Activated naive CD4-positive, alpha-beta T cell (primary cell): ENCODE measurements at places on chromosomes 7 and 10.

GRCh38 chr7:2012044-2012900, 220.5 kb downstream of the MAD1L1 start:
- no peak for DNase-seq

DNA sequence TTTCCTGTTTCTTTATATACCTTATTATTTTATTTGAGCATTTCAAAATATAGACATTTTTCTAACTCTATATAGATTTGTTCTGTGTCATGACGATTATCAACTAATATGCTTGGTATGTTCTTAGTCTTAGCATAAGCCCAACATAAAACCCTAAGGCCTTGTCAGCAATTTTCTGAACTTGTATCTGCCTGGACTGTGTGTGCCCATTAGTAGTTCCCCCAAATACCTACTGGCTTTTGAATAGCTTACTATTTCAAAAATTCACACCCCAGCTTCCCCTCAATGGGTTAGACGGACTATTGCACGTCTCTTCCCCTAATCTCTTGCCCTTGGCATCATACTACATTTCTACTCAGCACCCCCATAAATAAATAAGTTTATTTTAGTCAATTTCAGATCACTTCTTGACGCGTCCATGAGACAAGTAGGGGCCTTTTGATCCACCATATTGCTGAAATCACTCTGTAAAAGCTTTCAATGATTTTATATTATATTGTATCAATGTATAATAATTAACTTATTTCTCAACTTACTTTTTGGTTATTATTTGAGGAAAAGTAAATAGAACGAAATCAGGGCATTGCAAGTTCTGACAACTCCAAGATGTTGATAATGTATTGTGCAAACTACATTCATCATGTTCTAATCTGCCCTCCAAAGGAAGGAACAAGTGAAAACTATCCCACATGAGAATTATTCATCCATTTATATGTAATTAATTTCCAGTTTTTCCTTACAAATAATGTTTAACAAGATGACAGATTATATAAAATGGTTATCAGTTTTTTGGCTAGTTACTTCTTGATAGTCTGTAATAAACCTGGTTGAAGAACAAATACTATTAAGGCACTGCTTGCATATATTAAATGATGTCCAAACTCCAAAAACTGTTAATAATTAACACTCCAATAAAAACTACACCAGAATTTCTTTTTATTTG, 1.1 kb upstream of the AKR1C3 start:
- DNase-seq, result no peak

GRCh38 chr7:24921362-24921679, 58.7 kb downstream of the OSBPL3 start:
- no peak for DNase-seq

DNA sequence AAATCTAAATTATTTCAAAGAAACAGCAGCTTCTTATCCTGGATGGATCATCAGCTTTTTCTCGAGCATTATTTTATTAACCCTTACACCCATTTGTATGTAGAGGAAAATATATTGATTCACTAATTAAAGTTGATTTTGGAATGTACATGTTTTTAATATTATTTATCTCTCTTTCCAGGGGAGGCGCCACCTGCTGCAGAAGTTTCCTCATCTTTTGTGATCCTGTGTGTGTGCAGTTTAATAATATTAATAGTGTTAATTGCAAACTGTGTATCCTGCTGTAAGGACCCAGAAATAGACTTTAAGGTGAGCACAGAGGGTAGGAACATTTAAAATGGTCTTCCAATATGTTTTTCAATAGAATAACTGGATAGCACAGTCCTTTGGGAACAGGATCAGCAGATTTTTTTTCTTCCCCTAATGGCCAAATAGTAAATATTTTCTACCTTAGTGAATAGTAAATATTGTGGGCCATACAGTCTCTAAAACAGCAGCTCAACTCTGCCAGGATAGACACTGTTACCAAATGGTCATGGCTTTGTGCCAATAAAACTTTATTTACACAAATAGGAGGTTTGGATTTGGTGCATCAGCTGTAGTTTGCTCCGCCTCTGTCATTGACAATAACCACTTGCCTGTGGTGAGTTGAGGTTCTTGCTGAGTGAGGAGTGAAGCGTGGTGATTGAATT, 30.6 kb downstream of the LMTK2 start:
- no peak for DNase-seq

- DNase-seq, result no peak
Measured at GRCh38 chr7:134554417-134554966, 5.6 kb downstream of the AKR1B15 start.

DNA sequence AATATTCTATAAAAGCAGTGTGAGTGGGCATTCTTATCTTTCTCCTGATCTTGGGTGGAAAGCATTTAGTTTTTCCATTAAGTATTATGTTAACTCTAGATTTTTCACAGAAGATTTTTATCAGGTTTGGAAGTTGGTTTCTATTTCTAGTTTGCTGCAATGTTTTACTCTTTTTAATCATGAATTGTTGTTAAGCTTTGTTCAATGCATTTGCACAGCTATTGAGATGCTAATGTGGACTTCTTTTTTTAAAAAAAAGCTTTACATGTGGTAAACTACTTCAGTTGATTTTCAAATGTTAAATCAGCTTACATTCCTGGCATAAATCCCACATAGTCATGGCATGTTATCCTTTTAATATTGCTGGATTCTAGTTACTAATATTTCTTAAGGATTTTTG, 363.6 kb upstream of the NRP1 start:
- no peak for DNase-seq

DNA sequence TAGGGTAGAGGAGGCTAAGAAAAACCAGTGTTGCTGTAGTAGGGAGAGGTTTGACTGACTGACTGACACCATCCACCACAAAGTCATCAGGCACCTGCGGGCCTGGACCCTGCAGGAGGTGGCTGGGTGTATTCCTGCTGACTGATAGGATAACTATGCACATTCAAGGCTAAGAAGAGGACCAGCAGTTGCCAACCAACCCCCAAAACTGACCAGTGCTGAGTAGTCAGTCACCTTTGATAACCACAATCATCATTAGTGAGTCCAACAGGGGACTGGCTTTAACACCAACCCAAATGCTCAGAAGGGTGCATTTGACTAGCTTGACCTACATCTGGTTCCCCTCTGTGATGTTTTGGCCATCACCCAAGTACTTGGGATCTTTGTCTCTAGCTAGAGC, 30.5 kb downstream of the PLXNA4 start:
- DNase-seq, result no peak

- DNase-seq, result peak; percentile 64
Measured at GRCh38 chr10:133378251-133379096, 588 bp upstream of the PAOX start.

DNA sequence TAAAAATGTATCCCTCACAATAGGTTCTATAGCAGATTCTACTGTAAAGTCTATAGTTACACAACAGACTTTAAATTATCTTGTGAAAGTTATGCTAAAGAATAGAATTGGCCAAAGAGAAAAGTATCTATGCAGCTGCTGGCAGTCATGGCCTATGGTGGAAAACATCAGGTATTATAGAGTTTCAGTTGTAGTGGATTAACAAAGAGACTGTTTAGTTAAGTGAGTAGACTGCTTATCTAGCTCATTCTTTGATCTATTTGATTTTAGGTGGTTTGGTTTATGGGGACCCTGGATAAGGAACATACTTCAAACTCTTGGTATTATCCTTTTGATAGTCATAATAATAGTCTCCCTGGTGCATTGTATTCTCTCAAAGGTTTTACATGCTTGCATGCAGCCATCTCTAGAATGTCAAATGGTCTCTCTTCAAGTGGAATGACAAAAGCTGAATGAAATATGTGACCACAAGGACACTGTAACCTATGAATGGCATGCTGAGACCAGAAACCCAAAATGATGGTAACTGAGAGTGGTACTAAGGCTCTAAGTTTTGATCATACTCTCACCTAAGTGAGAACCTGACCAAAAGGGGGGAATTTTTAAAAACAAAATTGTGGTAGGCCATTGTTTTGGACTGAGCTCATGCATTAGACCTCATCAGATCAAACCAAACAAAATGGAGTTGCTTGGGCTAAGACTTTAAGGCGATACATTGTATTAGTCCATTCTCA, 54.9 kb upstream of the NAMPT start:
- DNase-seq, result no peak

- no peak for DNase-seq
Measured at GRCh38 chr7:148915211-148915610, 31.1 kb upstream of the EZH2 start.

DNA sequence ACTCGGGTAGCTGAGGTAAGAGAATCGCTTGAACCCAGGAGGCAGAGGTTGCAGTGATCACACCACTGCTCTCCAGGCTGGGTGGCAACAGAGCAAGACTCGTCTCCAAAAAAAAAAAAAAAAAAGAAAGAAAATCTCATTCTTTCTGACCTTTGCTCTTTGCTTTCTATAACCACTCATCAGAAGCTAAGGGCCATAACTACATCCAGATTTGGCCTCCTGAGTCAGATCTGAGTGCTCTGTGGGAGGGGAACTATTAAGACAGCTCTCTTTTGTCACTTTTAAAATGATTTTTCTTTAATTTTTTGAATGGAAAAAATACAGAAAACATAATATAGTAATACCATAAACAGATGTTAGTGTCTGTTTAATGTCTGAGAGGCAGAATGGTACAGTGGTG, 210.1 kb downstream of the KIAA1217 start:
- DNase-seq, result no peak

DNA sequence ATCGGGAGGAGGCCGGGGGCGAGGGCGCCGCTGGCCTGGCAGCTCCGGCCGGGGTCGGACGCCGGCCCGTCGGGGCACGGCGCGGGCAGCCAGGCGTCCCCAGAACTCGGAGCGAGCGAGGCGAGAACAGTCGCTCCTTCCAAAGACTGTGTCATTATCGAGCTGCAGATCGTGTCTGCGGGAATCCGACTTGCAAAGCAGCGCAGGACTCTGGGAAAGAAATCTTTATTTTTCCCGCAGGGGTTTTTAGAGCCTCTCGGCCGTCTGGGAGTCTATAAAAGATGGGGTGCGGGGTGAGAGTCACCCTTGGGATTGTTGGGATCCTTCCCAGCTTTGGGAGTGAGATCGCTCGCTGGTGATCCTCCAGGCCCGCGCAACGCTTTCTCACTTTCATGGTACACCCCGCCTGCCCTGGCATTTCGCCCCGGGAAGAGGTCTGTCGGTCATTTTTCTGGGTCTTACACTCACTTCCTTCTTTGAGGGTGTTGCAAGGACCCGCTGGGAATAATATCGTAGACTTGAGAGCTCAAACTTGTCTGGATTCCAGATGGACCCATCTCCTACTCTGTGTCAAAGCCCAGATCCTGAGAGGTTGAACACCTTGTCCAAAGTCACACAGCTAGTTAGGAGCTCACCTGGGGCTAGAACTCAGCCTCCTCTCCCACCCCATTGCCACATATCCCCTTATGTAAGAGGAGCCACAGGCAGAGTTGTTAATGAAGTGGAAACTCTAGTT, 1.0 kb downstream of the UBTD1 start:
- no peak for DNase-seq

GRCh38 chr7:128849804-128850490, 12.7 kb upstream of the ATP6V1F start:
- no peak for DNase-seq

- no peak for DNase-seq
Measured at GRCh38 chr10:50384898-50385297, 133.6 kb upstream of the ASAH2 start.

DNA sequence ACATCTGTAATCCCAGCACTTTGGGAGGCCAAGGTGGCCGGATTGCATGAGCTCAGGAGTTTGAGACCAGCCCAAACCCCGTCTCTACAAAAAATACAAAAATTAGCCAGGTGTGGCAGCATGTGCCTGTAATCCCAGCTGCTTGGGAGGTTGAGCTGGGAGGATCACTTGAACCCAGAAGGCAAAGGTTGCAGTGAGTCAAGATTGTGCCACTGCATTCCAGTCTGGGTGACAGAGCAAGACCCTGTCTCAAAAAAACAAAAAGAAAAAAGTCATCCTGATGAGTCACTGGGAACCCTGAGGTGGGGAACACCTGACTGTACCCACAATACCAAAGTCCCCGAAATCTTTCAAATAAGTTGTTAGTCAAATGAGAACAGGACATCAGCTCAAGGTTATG, 80.0 kb downstream of the NEBL start:
- DNase-seq, result no peak

GRCh38 chr10:86773498-86773897, 17.1 kb downstream of the BMPR1A start:
- no peak for DNase-seq

DNA sequence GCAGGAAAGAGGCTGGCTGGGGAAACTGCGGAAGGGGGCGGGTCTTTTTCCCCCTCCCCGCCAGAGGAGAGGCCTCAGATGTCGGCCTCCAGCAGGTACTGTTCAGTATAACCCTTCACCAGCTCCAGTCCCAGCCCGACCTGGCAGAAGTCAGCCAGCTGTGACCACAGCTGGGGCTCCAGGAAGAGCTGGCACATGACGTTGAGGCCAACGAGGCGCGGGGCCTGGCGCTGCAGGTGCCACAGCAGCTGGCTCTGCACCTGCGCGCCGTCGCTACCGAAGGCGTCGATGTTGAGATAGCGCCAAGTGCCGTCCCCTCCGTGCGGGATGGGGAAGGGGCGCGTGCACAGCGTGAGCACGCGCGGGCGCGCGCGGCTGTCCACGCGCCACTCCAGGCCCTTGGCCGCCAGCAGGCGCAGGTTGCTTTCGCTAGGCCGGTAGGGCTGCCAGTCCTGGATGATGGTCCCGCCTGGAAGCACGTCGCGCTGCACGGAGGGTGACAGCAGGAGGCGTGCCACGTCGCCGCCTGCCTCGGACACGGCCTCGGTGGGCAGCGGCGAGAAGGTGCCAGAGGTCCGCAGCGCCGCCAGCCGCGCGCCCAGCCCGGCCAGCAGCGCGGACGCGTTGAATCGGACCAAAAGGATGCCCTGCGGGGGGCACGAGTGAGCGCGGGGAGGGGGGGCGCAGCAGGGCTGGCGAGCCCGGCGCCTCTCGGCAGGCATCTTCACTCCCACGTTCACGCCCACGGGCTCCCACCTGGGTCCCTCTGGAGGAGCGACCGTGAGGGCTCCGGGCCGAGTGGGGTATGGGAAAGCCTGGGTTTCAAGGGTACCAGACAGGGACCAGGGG, 6.9 kb upstream of the VGF start:
- no peak for DNase-seq

DNA sequence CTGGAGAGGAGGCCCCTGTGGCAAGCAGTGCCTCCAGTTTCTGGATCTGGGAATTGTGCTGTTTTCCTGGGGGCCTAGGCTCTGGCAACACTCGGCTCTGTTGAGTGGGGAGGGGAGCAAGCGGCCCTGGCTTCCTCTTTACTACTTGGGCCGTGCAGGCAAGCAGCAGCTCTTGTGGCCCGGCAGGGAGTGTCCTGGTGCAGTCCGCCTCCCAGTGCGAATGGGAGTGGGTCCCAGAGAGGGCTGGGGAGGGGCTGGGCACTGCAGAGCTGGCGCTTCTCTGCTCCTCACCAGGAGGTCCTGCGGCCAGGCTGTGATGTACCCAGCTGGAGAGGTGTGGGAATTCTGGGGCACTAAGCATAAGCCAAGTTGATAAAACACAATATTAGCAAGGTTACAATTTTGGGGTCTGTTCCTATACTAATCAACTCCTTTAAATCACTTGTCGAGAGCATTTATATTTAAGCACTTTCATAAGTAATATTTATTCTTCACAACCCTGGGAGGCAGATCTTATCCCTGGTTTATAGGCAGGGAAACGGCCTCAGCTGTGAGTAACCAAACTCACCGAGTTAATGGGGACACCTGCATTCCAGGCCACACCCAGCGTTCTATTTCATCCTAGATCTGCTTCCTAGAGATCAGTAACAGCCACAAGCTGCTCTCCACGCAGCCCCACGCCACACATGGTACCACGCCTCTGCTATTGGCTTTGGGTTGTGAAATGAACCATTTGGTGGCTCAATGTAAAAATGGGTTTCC, 183.4 kb upstream of the PLXNA4 start:
- no peak for DNase-seq
